ENCODE measurements at places on chromosomes 7 and 10.

- DNase-seq: no peak
Measured at GRCh38 chr7:90747516-90747915, 151.4 kb downstream of the CDK14 start.

- peak; percentile 64 for DNase-seq
Measured at GRCh38 chr7:20647908-20648776, 32.7 kb downstream of the ABCB5 start.

DNA sequence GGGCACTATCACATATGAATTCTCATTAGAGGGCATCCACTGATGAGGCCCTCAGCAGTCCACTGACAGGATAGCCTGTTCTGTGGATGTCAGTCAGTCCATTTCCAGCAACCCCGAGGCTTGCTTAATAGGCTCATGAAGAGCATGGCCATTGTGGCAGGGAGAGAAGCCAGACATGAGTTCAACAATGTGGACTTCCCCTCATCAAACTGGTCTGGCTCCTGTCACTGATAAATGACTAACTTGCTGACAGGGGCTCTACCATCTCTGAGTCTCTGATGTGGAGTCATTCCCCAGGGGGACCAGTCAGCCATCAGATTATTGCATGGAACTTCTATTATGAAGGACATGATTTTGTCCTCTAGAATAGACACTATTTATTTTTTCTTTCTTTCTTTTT lies 19.8 kb upstream of the TRIL start:
- DNase-seq: no peak

DNA sequence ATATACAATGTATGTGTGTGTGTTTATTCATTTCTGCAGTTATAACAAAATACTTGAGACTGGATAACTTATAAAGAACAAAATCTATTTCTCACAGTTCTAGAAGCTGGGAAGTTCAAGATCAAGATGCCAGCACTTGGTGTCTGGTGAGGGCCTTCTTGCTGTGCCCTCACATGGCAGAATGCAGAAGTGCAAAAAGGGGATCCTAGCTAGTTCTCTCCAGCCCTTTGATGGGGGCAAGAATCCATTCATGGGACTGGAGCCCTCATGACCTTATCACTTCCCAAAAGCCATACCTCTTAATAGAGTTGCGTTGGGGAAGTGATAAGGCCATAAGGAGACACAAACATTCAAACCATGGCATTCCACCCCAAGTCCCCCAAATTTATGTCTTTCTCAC lies 8.4 kb downstream of the GRB10 start:
- DNase-seq: no peak

DNA sequence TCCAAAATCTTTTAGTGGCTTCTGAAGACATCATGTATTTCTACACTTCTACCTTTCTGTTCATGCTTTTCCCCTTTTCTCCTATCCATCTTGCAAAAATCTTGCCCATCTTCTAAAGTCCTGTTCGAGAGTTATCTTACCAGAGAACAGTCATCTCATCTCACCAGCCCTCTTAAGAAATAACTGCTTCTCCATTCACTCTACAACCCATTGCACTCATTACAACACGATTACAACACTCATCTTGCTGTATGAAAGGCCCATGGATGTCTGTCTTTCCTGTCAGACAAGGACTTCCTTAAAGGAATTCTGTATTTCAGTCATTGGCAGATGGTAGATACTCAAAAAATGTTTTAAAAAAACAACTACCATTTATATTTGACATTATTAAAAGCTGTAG lies 30.8 kb downstream of the ZNF438 start:
- no peak for DNase-seq

GRCh38 chr10:102647443-102648268 lies 3.4 kb downstream of the TRIM8 start:
- DNase-seq: no peak

- DNase-seq: no peak
Measured at GRCh38 chr10:14688606-14689005, 86.1 kb downstream of the FAM107B start.

DNA sequence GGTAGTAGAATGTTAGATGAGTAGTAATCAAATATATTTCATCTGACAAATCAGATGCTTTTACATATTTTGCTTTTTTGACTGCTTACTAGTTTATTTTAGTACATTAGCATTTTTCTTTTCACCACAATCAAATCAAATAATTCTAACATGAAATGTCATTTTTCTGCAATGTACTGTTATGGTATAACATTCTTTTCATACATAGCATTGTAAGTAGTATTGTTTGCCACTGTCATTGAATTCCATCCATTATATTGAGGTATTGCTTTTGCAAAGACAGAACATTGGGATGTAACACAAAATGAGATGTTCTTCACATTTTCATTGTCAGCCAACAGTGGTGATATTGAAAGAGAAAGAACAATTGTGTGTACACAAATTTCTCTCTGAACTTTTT lies 107.4 kb downstream of the TRIL start:
- no peak for DNase-seq

- DNase-seq: no peak
Measured at GRCh38 chr10:79335094-79335469, 12.2 kb upstream of the PPIF start.

DNA sequence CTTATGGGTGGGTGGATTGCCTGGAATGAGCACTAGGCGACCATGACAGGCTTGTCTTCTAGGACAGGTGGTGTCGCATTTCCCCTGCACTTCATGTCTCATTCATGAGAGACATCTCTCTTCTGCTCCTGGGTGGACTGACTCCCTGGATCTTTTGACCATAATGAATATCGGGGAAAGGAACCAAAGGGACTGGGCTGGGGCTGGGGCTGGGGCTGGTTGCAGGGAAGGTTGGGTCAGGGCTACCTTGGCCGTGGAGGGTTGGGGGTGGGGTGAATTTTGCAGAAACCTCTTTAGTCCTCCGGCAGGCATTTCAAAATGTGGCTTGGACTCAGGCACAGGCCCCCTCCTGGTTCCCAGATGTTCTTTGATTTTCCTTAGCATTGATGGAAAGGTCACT lies 319.2 kb downstream of the ZNF716 start:
- no peak for DNase-seq

GRCh38 chr10:62230344-62231121 lies 38.1 kb downstream of the RTKN2 start:
- no peak for DNase-seq

DNA sequence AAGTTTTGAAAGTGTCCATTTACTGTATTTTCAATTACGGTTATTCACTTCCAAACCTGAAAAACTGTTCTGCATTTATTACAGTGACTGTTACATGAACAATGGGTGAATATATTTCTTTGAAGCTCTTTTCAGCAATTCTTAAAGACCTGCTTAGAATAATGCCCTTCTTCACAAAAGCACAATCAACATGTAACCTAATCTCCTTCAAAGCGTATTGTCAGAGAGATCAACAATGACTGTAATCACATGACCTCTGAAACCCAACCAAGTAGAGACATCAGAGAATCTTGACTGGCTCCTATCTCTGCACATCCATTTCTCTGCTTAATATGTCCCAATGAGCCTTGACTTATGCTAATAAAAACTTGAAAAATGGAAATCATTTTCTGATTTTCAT lies 126.7 kb downstream of the NRCAM start:
- DNase-seq: no peak

- no peak for DNase-seq
Measured at GRCh38 chr10:69422676-69423075, 6.0 kb upstream of the TACR2 start.

GRCh38 chr7:52184006-52184703 lies 851.3 kb upstream of the POM121L12 start:
- no peak for DNase-seq

GRCh38 chr10:12535656-12536055 lies 186.3 kb downstream of the CAMK1D start:
- DNase-seq: no peak

DNA sequence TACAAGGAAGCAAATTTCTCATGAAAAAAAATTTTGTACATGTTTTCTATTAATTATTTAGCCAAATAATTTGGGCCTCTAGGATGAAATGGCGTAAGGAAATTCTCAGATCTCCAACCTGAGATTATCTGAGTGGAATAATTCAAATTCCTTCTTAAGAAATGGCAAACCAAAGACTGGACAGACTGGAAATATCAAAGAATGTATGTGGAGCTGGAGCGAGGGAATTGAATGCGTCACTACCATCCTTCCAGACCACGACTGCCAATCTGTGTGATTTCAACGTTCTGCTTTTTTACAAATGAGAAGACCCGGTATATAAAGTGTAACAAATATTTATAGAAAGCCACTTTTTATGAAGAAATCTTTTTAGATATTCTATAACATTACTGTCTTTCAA lies 12.4 kb upstream of the BLNK start:
- DNase-seq: no peak

- no peak for DNase-seq
Measured at GRCh38 chr10:52071814-52072213, 242.3 kb upstream of the DKK1 start.

- no peak for DNase-seq
Measured at GRCh38 chr10:77506517-77507200, 130.9 kb downstream of the KCNMA1 start.

GRCh38 chr10:5038733-5039132 lies 35.1 kb upstream of the AKR1C2 start:
- no peak for DNase-seq

DNA sequence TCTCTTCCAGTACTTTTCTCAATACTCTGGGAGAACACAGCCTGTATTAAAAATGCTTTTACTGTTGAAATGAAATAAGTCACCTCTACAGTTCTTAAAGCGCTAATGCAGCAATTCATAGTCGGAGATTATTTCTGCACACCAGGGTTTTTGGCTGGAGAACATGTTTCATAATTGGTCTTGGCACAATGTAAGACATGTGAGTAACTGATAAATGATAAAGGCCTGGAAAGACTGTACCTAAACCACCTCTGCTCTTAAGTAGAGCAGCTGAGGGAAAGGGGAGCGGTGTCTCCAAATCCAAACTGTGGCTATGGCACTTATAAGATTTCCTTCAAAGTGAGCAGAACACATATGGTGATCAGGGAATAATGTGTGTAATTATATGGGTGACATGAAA lies 390.3 kb upstream of the MBL2 start:
- DNase-seq: no peak

DNA sequence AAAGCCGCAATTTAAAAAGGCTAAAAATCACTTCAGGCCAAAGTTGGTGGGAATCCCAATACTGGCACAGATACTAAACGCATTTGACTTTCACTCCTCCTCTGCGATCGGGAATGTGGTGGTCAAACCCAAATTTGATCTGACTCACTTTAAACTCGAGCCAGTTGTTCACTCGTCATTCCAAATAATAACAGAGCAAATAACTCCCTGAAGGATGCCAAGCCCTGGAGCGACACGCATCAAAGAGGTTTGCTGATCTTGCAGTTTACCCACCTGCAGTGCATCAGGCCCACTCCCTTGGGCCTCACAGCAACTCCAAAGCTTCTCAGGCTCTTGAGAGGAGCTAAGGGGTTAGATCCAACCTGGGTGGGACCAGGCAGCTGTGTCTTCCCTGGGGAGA lies 12.2 kb downstream of the PTN start:
- no peak for DNase-seq

DNA sequence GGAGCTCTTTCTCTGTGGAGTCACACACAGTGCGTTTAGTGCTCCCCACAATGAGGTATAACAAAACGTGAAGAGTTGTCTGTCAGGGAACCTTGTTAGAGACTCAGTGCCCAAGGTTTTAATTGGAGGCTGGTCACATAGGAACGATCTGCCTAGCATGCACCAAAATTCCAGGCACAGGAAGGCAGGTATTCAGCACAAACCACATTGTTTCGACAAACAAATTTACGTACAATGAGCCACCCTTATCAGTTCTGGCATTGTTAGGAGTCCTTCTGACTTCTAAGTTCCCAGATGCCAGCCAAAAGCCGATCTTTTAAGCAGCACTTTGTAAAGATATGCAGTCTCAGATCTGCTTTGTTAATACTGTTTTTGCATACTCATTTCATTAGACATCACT lies 414.2 kb upstream of the MTPN start:
- no peak for DNase-seq

DNA sequence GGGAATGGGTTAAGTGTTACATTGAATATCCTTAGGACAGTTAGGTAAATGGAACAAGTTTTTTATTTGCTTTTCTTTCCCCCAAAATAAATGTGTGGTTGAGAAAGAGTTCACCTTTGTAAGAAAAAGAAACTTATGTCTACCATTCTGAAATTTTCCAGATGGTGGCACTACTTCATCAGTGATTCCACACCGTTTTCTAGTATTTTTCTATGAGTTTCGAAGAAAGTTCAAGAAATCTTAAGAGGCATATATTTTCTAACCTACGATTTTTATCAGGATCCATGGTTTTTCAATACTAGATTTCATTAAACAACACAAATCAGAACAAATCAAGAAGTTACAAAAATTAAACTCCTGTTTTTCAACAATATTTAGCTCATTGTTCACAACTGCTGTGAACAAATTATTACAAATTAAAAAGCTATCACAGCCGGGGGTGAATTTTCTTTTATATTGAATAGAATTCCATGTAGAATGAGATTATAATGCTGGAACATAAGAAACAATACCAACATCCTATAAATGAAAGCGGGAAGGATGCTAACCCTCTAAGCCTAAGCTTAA lies 163.1 kb upstream of the NPVF start:
- peak; percentile 26 for DNase-seq

- no peak for DNase-seq
Measured at GRCh38 chr10:116627386-116627933, 6.7 kb downstream of the PNLIPRP2 start.

DNA sequence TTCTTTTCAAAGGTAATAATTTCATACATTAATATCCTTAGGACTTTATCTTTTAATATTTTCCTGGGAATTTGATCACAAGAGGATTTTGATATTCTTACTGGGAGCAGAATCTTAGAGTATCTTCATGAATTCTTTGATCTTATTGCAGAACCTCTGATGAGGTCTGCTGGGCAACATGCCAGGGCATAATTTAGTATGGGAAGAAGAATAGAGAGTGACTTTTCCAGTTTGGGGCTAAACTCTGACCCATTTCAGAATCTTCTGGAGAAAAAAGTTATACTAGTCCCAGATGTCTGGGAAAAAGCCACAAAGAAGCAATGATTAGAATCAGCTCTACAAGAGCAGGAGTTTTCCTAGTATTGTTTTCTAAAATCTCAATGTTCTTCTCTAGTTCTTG lies 28.0 kb upstream of the RSU1 start:
- DNase-seq: no peak

DNA sequence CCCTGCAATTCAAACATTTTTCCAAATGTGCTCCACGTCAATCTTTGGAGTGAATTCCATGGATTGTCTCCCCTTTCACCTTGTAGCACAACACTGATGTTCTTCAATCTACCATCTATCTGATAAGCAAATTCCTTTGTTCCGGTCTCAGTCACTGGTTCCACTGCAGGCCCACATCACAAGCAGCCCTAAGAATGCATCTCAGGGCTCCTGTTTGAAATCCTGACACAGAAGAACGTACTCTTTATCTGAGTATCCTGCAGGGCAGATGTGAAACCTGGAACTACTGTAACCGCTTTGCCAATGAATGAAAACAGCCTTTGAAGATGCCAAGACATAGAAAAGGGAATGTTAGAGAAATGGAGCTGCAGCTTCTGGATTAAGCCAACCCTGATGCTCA lies 62.9 kb upstream of the FAM133B start:
- no peak for DNase-seq

- no peak for DNase-seq
Measured at GRCh38 chr10:103725242-103725641, 130.1 kb downstream of the SH3PXD2A start.
